ENCODE measurements at places on chromosomes 7 and 10.

GRCh38 chr10:1109795-1110673, 53.8 kb downstream of the WDR37 start:
- DNase-seq = peak; percentile 53

DNA sequence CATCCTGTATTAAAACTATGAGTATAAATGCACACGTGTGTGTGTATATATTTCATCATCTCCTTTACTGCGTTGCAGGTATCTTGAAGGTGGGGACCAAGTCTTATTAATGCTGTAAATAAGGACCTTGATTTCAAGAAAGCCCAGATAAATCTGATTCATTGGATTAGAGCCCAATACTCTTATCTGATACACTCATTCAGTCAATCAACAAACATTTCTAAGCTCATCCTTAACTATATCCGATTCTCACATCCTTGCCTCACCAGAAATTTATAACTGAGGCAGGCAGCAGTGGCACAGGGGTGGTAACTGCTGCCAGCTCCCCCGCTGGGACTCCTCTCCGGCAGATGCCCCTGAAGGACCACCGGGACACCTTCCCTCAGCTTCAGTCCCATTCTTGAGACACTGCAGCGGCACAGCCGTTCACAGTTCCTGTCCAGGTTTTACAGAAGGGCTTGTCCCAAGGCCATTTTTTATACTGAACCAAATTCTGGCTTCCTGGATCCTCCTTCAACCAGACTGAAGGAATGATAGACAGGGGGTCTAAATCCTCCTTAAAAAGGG, 54.0 kb downstream of the BRI3 start:
- no peak for DNase-seq

DNA sequence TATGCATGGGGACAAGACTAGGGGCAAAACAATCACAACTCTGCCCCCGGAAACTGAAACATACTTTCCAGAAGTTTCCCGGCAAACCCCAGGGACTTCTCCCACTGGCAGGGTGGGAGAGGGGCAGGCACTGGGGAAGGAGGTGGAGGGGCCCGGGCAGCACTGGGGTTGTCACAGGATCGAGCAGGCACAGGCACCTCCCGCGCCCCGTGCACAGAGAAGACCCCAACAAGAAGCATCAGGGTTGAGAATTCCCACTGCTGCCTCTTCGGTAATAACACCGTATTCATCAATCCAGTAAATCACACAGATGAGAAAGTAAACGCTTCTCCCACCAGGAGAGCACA, 490.5 kb downstream of the PTPRN2 start:
- DNase-seq = no peak

DNA sequence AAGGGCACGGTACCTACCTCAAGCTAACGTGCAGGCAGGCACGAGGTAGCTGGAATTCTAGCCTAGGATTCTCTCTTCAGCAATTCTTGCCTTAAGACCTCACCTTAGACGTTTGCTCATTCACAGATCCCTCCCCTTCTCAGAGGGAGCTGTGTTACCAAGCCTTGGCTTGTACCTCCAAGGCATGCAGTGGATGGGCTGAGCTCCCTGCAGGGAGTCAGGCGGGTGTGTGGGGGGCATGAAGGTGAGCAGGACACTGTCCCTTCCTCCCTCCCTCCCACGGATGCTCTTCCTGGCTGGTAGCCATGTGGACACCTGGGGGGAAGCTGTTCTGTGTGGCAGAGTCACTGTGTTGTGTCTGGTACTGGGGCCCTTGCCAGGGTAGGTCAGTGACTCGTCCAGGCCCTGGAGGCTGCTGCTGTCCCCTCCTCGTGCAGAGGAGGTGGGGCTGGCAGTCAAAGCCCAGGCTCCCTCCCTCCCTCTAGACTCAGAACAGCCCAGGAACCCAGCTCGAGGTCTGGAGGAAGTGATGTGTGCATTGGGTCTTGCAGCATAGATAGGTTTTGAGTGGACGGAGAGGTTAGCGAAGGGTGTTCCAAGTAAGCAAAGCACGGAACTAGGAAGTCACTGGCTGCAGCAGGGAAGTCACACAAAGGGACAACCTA, 222.2 kb upstream of the SH2B2 start:
- no peak for DNase-seq

GRCh38 chr7:142460402-142461117, 202.7 kb upstream of the PRSS58 start:
- no peak for DNase-seq

DNA sequence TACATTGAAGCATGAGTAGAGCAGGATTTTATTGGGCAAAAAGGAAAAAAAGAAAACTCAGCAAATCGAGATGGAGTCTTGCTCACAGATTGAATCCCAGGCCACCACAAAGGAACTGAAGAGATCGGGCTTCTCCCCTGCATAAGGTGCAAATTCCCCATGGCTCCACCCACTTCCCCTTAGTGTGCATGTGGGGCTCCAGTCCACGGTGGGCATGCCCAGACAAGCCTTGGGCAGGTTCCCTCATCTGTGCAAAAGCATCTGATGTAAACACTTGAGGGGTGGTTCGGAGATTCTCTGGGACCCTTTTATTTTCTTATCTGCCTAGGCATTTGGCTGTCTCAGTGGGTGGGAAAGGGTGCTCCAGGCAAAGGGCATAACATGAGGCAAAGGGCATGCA, 150.7 kb downstream of the CFTR start:
- DNase-seq = no peak

DNA sequence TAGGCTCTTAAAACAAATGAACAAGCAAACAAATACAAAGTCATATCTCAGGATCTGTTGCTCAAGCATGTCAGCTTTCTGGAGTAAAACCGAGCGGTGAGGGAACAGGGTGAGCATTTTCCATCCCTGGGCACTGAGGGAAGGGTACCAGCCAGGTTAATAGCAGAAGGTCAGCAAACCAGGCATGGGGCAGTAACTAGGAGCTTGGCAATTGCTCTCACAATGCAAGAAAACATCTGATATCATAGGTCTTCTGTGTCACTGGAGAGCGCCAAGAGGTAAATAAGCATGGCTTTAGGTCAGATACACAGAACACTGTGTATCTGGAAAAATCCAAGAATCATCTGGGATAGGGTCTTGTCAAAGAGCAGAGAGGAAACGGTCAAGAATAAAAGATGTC, 521.7 kb upstream of the AUTS2 start:
- no peak for DNase-seq

- DNase-seq = peak; percentile 34
These were observed 74.3 kb downstream of the LHPP start for GRCh38 chr10:124535731-124536495.

DNA sequence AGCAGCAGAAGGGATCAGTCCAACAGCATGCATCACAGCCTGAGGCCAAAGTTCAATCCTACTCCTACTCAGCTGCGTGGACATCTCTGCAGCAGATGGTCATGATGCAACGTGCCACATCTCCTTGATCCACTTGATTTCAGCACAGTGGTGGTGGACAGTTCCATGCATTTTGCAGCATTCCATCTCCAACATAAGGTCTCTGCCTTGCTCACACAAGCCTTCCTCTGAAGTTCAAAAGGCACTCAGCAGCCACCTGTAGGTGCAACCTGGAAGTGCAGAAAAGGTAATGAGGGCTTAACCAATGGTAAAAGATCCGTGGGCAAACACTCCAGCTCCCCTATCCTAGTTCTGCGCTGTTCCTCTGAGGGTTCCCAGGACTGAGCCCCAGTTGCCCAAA, 57.5 kb upstream of the CHCHD3 start:
- peak; percentile 2 for DNase-seq

DNA sequence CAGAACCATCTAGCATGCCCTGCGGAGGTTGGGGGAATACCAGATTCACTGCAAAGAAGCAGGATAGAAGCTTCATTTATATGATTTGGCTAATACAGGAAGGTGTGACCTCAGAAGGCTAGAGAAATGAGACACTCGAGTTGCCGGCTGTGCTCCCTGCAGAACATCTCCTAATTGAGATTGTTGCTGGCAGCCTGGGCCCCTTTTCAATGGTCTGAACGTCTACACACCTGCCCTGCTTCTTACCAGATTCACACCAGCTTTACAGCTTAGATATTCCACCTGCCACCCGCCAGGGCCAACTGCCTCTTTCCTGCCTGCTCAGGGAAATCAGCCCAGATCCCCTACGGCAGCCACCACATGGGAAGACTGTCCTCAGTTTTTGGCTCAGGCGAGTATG, 475.3 kb upstream of the AUTS2 start:
- no peak for DNase-seq

GRCh38 chr10:77925795-77926565, 575 bp downstream of the DLG5 start:
- DNase-seq = peak; percentile 52

- DNase-seq = no peak
These were observed 57.0 kb downstream of the PHTF2 start for GRCh38 chr7:77855371-77856083.

GRCh38 chr10:118106426-118106825, 59.7 kb upstream of the RAB11FIP2 start:
- peak; percentile 70 for DNase-seq

DNA sequence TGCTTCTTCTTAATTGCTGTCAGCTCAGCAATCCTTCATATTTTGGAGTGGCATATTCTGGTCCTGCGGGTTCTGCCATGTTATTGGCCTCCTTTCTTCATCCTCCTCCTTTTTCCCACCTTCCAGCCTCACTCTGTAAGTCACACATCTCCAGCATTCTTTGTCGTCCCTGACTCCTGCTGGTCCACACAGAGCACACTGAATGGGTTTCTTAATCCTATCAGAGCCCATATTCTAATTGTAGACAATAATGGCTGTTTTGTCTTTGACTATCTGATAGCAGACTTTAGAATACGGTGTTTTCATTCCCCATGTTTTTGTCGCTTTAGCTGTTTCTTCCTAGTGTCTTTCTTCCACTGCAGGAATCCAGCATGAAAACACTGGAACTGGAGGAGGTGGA, 389.6 kb downstream of the REEP3 start:
- DNase-seq = no peak

DNA sequence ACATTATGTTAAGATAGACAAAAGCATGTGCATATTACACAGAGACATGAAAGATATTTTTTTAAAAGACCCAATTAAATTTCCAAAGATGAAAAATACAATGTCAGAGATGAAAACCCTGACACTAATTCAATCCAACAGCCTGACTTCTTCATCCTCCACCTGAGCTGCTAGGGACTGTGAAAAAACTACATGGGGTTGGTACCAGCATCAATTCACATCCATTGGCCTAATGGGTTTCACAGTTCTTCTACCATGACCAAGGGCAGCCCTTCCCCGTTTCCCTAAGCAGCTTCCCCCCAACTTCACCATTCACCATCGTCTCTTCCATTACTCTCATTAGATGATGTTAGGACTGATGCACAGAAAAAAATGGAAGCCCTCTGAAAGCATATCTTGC, 37.4 kb upstream of the CDCA7L start:
- no peak for DNase-seq

- no peak for DNase-seq
These were observed 20.3 kb downstream of the YWHAG start for GRCh38 chr7:76338298-76339084.

- no peak for DNase-seq
These were observed 8.0 kb upstream of the SPOCK2 start for GRCh38 chr10:72096115-72097000.

- DNase-seq = peak; percentile 1
These were observed 247.3 kb downstream of the ETV1 start for GRCh38 chr7:13742126-13742525.

DNA sequence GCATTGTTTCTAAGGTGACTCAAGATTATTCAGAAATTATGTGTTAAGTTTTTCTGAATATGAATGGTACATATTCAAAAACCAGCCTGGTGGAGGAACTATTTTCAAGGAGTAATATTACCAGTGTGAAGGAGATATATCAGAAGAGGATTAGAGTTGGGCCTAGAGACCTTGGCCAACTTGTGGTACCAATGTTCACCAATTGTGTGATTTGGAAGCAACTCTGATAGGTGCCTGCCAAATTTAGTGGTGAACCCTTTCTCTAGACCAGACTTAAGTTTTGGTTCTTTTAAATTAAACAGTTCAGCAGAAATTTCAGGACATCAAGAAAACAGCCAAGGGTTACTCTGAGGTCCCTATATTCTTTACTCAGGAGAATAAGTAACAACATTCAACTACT, 88.6 kb downstream of the RNLS start:
- no peak for DNase-seq

DNA sequence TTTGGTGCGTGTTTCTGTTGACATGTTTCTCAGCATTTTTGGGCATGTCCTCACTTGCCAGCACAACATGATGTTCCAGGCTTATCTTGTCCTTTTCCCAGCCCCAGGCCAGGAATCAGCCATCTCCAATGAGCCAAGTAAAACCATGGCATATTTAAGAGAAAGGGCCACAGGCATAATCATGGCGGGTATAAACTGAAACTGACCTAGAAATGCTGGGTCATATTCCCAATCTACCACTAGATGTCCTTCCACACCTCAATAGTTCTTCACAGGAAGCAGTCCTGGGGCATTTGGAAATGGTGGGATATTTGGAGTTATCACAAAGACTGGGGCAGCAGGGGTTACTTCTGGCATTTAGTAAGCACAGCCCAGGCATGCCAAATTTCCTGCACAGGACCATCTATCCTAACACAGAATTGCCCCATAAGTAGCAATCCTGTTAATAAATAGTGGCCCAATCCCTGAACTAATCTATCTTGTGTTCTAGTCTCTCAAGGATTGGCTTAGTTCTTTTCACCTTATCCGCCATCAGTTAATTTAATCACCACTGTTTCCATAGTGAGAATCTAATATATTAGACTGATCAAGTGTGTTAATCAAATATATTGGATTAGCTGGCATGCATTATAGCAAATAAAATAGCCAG, 101.6 kb downstream of the NPSR1 start:
- DNase-seq = peak; percentile 46

- DNase-seq = no peak
These were observed 211.6 kb downstream of the PHF14 start for GRCh38 chr7:11185179-11185815.

GRCh38 chr7:39465055-39465929, 100.9 kb upstream of the YAE1 start:
- DNase-seq = peak; percentile 66

DNA sequence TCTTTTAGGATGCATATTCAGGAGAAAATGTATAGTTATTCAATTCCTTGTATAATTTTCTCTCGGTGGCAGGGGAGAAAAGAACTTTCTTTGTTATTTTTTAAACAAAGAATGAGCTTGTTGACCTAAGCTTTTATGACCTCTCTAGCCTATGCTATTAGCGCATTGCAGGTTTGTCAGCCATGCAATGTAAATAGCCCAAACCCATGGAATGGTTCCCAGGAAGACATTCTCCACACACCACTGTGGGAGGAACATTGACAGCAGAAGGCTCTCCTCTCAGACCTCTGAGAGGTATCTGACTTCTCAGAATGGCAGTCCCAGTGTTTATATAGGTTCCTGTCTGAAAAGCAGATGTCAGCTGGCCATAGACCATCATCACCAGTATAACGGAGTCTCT, 19.6 kb upstream of the AGBL3 start:
- no peak for DNase-seq

Measured in OCI-M1 (cell line).